ENCODE measurements at places on chromosomes 2 and 18. TPM values are rescaled to one million over a fixed set of nuclear protein-coding genes. Genes with fewer than 3 reads are reported as not detected.

Gene ESPNL
- not detected for total RNA-seq

- peak overlapping the region; percentile 95 for H3K27ac ChIP-seq
- no peaks in the 10 kb centered on the region for H3K27me3 ChIP-seq
- H3K4me1 ChIP-seq: peaks cover 32% of the 10 kb centered on the region
- peaks cover 8% of the 10 kb centered on the region for H3K36me3 ChIP-seq
Measured at GRCh38 chr18:159037-159652, 788 bp downstream of the USP14 start.

DNA sequence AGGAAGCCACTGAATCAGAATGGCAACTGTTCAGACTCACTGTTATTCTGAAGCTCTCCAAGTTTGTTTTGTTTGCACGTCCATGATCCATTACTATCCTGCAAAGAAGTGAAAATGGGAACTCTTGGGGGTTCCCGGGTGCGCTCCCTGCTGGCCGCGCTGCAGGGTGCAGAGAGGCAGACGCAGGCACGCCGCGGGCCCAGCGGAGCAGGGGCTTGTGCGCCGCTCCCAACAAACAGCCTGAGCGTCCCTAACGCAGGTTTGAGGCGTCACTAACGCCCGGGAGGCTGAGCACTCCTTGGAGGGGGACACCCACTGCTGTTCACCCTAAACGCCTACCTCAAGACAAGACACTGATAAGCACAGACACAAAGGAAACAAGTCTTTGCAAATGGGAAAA, 14.3 kb upstream of the PIEZO2 start:
- H3K4me3 ChIP-seq: no peak overlapping the region
- peak; percentile 56 for DNase-seq
- H3K27me3 ChIP-seq: no peaks in the 10 kb centered on the region
- H3K36me3 ChIP-seq: no peaks in the 10 kb centered on the region

GRCh38 chr2:234414596-234414995, 82.3 kb downstream of the ARL4C start:
- H3K36me3 ChIP-seq: no peaks in the 10 kb centered on the region
- peak; percentile 38 for DNase-seq
- H3K27me3 ChIP-seq: no peaks in the 10 kb centered on the region
- no peaks in the 10 kb centered on the region for H3K4me1 ChIP-seq
- H3K27ac ChIP-seq: no peak overlapping the region

DNA sequence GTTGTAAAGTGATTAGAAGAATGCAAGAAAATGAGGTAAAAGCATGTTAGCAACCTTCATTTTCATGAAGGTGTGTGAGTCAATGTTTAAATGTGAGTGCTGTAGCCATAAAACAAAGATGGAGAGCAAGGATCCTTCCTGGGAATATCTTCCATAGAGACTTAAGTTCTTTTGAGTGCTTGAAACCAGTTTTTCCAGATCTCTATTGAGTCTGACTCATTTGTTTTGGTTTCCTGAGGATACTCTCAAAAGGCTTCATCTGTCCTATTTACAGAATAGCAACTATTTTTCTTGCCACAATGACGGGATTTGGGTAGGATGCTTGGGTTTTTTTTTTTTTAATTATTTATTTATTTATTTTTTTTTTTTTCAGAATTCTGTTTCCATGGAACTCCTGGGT, 45.9 kb upstream of the ASB1 start:
- H3K4me1 ChIP-seq: peaks cover 18% of the 10 kb centered on the region
- DNase-seq: no peak
- H3K36me3 ChIP-seq: no peaks in the 10 kb centered on the region
- no peak overlapping the region for H3K27ac ChIP-seq
- H3K4me3 ChIP-seq: no peak overlapping the region

GRCh38 chr2:170361090-170361936, 183.4 kb downstream of the MYO3B start:
- H3K4me1 ChIP-seq: peaks cover 16% of the 10 kb centered on the region
- peak; percentile 80 for DNase-seq
- H3K27me3 ChIP-seq: no peaks in the 10 kb centered on the region
- no peak overlapping the region for H3K4me3 ChIP-seq
- no peaks in the 10 kb centered on the region for H3K36me3 ChIP-seq

Data from stomach (tissue), 19 donors.